ENCODE measurements at places on chromosomes 13 and 19.
A peak's percentile ranks its signal among the peaks of the same experiment; 100 is the strongest.

GRCh38 chr13:50152224-50152623, 137.0 kb downstream of the KCNRG start:
- DNase-seq = no peak

- DNase-seq = no peak
Observed at GRCh38 chr13:99749271-99750019, 222.1 kb downstream of the ZIC5 start.

GRCh38 chr13:98462946-98463345, 114.0 kb downstream of the STK24 start:
- DNase-seq = no peak

DNA sequence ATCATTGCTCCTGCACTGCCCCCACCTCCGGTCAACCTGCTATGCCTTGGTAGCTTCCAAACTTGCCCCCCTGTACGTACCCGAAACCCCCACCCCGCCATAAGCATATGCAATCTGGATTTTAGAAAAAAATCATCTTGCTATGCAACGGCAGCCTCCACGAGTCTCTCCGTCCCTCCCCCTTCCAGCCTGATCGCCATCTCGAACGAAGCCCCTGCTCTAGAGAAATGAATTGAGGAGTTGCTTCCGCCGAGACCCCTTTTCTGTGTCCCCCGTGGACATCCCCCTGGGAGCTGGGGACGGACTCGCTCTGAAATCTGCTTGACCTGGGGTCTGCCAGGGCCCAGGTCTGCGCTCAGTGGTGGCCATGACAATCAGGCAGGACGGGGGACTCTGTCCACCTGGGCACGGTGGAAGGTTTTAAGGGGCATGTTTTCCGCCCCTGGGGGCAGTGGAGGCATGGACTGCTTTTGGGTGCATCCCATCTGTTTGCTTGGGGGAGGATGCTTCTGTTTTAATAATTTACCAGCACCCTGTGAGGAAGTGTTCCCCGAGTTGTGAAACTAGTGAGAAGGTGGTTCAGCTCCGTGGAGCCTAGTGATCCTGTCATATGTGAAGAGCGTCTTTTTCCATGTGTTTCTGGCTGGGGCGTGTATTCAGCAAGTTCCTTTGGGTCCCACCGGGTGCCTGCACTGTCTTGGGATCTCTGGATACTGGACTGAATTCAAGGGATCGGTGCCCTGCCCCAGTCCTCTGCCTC, 1.0 kb downstream of the KDM4B start:
- no peak for DNase-seq

- DNase-seq = peak; percentile 62
Observed at GRCh38 chr13:21661097-21661909, 9.6 kb upstream of the FGF9 start.

- DNase-seq = no peak
Observed at GRCh38 chr13:48210178-48210577, 22.8 kb upstream of the ITM2B start.

DNA sequence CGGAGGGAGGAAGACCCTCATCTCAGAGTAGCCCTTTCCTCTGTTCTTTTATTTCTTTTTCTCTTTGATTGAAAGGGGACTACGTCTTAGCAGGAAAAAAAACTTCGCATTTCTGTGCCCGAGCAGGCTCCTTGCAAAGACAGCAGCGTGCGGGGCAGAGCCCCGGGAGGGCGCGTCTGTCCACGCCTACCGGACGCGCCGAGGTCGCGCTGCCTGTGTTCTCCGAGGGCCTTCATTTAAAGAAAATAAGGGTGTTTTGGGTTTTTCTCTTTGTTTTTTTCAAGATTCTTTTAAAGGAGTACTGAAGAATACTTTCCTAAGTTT, 29.2 kb downstream of the CERS1 start:
- no peak for DNase-seq

DNA sequence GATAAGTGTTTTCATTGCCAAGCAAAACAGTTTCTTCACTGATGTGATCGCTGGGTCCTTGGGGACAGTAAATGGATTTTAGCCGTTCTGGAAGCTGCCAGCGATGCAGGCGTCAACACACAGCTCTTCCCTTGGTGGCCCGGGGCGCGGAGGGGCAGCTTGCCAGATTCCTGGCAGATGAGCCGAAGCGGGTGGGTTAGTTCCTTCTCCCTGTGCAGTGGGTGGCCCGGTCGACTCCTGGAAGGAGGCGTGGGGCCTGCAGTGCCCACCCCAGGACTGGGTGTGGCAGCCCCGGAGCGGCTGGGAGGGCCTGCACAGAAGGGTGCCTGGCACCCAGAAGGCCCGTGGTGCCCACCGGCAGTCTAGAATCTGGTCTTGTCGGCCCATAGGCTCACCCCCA, 69.0 kb downstream of the KDM4B start:
- peak; percentile 69 for DNase-seq

- DNase-seq = no peak
Observed at GRCh38 chr19:53621885-53622740, 9.7 kb upstream of the DPRX start.

DNA sequence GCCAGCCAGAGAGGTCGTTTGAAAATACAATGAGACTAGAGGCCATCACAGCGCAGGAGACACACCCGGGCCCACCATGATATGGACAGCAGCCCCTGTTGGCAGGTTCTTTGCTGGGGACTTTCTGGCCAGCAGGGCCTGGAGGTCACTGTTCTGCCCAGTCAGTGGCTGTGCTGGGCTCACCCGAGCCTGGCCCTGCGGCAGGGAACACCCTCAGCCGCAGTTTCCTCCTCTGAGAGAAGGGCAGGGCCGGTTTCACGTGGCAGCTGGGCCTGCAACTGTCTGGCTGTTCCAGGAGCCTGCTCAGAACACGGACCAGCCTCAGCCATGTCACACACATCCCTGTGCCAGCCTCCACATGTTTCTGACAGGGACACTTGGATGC, 39.4 kb downstream of the ADPRHL1 start:
- DNase-seq = no peak

DNA sequence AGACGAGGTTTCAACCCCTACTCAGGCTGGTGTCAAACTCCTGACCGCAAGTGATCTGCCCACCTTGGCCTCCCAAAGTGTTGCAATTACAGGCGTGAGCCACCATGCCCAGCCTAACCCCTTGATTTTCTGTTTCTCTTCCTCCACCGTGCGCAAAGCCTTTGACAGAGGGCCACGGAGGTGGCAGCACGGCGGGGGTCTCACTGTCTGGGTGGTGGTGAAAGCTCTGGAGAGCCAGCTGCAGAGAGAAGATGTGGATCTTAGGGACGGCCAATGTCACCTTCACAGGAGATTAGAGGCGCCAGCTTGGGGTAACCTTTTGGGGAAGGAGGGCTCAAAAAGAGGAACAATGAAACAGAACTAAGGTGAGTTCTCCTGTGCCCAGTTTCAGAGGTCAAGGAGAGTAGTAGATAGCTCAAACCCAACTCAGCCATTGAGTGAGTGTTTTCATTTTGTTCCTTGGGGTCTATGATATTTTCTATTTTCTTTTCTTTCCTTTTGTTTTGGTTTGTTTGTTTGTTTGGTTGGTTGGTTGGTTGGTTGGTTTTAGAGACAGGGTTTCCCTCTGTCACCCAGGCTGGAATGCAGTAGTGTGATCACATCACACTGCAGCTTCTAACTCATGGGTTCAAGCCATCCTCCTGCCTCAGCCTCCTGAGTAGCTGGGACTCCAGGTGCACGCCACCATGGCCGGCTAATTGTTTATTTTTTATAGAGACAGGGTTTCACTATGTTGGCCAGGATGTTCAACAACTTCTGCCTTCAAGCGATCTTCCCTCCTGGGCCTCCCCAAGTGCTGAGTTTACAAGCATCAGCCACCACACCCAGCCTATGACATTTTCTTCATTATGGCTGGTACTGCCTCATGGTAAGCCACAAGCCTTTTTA, 37.7 kb downstream of the GPR42 start:
- DNase-seq = no peak

DNA sequence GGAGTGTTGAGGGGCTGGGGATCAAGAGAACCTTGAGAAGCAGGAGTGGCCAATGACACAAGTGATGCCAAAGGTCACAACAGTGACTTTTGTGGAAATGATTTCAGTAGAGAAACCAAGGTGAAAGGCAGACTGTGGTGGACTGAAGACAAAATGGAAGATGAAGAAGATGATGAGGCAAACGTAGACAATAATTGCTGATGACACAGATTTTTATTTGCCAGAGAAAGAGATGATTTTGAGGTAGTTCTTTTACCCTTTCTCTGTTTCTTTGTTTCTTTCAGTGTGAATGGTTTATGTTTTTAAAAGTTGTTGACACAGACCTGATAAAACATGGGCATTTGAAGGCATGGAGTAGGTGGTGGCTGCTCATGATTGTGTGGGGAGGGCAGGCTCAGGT, 121.0 kb upstream of the ARGLU1 start:
- no peak for DNase-seq

Measured in NCI-H524 (cell line).